ENCODE measurements at places on chromosomes 2 and 18.

GRCh38 chr2:232075859-232076258 is 114.3 kb downstream of the DIS3L2 start:
- no peak for DNase-seq

- no peak for DNase-seq
Observed at GRCh38 chr2:235934059-235934773, 234.0 kb downstream of the GBX2 start.

GRCh38 chr18:2573408-2573807 is 2.1 kb downstream of the NDC80 start:
- no peak for DNase-seq

GRCh38 chr2:229800997-229801754 is 86.8 kb upstream of the DNER start:
- peak; percentile 48 for DNase-seq

DNA sequence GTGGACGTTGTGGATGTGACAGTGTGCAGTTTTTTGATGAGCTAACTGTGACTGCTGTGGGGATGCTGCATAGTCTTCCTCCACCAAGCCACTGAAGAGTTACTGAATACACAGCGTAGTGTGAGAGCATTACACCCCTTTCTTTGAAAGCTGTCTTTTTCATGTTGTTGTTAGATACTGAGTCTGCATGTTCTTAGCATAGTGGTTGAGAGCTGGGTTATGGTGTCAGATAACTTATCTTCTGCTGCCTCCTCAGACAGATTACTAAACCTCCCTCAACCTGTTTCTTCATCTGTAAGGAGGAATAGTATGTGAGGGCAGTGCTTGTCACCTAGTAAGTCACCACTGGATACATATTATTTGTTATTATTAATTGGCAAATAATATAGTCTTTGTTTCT is 63.2 kb downstream of the CEP192 start:
- DNase-seq, result no peak

GRCh38 chr18:45715212-45715780 is 8.7 kb upstream of the SLC14A1 start:
- no peak for DNase-seq

- DNase-seq, result no peak
Observed at GRCh38 chr2:24076849-24077534, 866 bp upstream of the SF3B6 start.

DNA sequence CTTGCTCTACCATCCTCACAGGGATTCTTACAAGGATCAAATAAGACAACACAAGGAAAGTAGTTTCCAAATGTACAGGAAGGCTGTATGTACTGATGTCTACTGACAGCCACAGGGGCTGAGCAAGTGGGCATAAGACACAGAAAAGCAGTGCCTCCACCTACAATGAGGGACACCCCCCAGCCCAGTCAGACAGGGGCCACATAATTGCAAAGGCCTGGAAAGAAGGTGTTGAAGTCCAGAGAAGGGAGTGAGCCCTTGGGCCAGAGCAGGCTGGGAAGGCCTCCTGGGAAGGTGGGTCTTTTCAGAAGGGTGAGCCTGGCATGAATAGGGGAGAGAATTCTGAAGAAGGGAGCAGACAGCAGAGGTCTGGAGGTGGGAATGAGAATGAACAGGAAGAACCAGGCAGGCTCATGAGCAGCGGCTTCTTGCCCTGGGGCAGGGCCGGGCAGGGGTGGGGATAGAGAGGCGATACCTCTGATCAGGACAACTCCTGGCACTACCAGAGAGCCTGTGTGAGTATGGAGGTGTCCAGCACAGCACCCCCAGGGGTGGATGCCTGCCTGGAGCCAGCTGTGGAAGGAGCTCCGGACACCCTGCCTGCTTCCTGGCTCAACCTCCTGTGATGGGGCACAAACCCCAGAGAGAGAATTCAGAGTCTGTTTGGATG is 30.1 kb downstream of the HS1BP3 start:
- DNase-seq, result no peak

GRCh38 chr2:214005337-214005736 is 405.5 kb upstream of the VWC2L start:
- DNase-seq, result no peak

- DNase-seq, result no peak
Observed at GRCh38 chr2:210860276-210860675, 303.9 kb downstream of the CPS1 start.

DNA sequence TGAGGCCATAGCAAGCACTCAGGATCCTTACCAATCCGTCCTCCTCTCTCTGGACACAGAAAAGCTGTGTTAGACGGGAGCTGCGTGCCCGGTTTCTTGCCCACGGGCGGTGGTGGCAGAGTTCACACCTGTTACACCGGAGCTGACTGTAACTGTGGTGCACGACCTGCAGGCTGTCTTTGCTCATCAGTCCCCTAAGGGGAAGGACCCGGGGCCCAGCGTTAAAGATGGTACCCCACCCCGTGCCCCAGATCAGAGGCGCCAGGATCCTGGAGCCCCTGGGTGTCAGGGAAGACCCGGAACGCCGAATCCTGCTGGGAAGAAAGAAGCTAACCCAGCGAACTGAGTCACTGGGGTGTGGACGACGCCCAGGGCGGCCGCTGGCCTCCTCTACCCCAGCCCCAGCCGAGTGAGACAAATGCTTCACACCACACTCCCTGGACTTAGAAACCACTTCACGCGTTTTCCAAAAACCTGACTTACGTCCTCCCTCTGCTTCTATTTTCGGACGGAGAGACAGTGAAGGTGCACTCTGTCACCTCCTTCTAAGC is 293.6 kb upstream of the SALL3 start:
- no peak for DNase-seq

DNA sequence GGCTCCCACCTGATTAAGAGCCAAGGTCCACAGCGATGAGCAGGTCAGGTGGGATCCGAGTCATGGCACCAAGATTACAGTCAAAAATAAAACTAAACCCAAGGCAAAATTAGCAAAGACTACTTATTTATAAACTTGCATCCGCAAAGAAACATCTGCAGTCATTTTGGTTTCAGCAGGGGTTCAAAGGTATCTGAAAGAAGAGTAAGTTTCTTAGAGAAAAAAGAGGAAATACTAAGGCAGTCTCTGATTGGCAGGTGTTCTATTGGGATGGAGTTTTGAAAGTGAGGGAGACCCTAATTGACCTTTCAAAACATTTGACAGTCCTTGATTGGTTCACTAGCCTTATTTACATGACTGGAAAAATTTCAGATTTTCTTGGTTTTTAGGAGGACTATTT is 11.0 kb upstream of the PLB1 start:
- DNase-seq, result no peak

- DNase-seq, result no peak
Observed at GRCh38 chr2:30112561-30112960, 34.2 kb upstream of the YPEL5 start.

- no peak for DNase-seq
Observed at GRCh38 chr2:104481341-104481740, 372.6 kb upstream of the POU3F3 start.

- DNase-seq, result no peak
Observed at GRCh38 chr2:47262657-47263056, 107.5 kb upstream of the STPG4 start.

DNA sequence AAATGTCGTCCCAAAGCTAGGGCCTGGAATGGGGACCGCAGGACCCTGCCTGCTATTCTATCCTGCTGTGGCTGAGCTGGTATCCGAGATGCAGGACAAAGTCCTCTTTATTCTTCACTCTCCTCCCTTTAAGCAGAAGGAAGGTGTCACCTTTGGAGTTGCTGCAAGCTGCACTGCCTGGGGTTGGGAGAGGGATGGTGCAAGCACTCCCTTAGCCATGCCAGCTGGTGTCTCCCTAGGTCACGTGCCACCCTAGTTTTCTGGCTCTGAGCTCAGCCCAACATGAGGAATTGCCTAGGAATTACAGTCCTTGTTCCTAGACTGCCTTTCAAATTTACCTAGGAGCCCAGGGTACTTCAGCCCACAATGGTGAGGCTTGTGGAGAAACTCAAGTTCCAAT is 21.4 kb upstream of the FAM228A start:
- DNase-seq, result no peak

GRCh38 chr2:28952836-28953211 is 28.3 kb upstream of the TOGARAM2 start:
- no peak for DNase-seq

DNA sequence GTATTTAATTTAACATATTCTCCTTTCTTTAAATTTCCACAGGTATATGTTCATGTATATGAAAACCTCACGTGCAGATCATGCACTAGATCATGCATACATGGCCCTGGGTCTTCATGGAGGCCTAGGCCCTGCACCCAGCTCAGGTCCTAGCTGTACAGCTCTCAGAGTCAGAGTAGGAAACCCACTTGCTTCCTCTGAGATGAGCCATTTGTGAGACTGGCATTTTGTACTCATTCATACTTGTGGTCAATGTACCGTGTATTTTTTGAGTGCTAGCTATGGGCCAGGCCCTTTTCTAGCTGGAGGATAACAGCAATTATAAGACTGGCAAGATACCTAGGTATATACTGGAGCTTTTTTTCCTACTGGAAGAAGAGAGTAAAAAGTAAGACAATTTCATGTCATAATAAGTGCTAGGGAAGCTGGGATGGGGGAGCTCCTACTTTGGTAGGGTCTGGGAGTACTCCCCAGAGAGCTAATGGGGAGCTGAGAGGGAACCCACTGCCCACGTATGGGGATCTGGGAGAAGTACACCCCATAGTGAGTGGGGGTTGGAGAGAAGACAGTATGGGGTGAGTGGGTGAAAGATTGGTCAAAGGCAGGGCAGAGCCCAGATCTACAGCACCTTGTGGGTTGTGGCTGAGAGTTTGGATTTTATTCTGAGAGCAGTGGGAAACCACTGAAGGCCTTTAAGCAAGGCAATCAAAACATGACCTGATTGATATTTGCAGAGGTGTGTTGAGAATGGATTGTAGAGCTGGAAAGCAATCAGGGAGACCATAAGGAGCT is 72.0 kb downstream of the POLE4 start:
- DNase-seq, result no peak

DNA sequence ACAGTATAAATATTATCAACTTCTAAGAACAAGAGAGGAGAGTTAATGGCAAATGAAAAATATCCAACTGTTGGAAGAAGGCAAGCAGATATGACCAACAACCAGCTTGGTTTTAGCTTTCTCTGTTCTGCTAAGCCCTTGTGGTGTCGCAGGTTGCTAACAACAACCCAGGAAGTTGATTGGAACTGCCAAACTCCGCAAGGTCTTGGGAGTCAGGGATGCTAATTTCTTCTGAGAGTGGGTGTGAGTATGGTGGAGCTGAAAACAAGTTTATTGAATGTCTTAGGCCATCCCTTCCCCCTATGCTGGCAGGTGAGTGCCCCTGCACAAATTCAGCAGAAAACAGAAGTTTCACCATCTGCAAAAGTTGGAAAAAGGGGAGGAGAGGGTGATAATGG is 17.5 kb downstream of the BZW1 start:
- DNase-seq, result no peak

DNA sequence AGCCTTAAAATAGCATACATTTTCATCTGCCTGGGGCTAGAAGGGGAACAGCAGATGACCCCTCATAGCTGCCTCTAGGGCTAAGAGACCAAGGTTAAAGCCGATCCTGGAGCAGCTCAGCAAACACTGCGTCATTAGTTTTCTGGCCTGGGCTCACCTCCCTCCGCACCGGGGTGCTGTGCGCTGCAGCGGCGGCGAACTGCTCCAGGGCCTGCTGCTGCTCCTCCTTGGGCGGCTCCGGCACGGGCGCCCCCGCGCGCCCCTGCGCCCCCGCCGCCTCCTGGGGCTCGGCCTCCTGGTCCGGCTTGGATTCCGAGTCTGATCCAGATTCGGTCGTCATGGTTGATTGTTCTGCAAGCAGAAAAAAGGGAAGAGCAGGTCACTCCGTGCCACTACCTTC is 55.0 kb downstream of the EPB41L3 start:
- no peak for DNase-seq

GRCh38 chr2:7572450-7572849 is 655.2 kb downstream of the RNF144A start:
- peak; percentile 20 for DNase-seq

GRCh38 chr2:118380915-118381653 is 292.8 kb downstream of the INSIG2 start:
- no peak for DNase-seq

DNA sequence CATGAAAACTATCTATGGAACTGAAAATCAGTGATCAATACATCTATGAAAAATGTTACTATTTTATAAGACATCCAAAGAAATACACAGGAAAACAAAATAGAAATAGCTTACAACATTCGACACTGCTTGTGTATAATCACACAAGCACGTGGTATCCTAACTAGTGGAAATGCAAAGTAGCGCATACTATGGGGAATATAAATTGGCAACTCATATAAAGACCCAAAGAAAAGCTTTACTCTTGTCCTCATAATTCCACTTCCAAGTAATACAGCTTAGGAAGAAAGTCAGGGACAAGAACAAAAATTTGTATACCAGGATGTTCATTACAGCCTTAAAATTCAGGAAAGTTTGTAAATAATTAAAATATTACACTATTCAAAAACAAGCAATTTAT is 384.6 kb downstream of the NRXN1 start:
- DNase-seq, result no peak

- DNase-seq, result no peak
Observed at GRCh38 chr18:63700501-63700900, 2.3 kb upstream of the SERPINB11 start.

GRCh38 chr2:214019229-214019972 is 391.5 kb upstream of the VWC2L start:
- DNase-seq, result no peak

- no peak for DNase-seq
Observed at GRCh38 chr18:24561369-24561965, 101.0 kb downstream of the HRH4 start.

GRCh38 chr2:8090748-8091700 is 590.8 kb upstream of the ID2 start:
- DNase-seq, result no peak

DNA sequence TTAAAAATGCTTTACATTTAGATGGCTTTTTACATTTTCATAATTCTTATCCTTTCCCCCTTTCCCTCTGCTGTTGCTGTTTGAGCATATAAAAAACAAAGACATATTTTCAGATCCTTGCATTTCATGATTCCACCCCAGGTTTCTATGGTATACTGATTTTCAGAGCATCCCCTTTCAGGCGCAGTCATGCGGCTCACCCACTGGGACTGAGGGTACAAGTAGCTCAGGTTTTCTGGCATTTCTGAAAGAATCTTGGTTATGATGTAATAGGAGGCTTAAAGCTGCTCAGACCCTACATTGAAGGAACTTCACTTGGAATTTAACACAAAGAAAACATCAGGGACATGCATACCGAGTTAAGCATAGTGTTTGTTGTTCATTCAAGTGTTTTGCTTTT is 310.8 kb downstream of the ETAA1 start:
- DNase-seq, result no peak

- no peak for DNase-seq
Observed at GRCh38 chr2:100733391-100734187, 86.3 kb upstream of the NPAS2 start.

- no peak for DNase-seq
Observed at GRCh38 chr2:32838949-32839348, 107.8 kb upstream of the LTBP1 start.

GRCh38 chr2:151823651-151824050 is 4.6 kb downstream of the ARL5A start:
- no peak for DNase-seq

DNA sequence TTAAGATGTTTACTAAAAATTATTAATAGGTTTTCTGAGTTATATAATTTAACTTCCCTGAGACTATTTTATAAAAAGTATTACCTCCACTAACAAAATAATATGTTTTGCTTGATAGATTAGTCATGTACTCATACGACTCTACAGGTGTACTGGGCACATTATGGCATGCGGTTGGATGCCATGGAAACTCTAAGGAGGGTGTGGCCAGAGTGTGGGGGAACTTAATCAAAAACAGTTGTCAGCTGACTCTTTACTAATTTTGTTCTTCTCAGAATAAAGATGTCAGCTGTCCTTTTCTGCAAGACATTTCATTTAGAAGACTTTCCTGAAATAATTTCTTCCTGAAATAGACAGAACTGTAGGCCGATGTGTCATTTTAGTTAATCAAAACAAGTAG is 228.3 kb upstream of the SIX3 start:
- no peak for DNase-seq

Measured in NCI-H2107 (cell line).